ENCODE measurements at places on chromosomes 2 and 18. TPM values are rescaled to one million over a fixed set of nuclear protein-coding genes. Genes with fewer than 3 reads are reported as not detected.
A peak's percentile ranks its signal among the peaks of the same experiment; 100 is the strongest.

Gene SLC25A12
- 26.0 TPM for total RNA-seq

- no peak for DNase-seq
- no peak overlapping the region for H3K27ac ChIP-seq
- no peaks in the 10 kb centered on the region for H3K4me1 ChIP-seq
- H3K36me3 ChIP-seq = no peaks in the 10 kb centered on the region
- H3K4me3 ChIP-seq = no peak overlapping the region
These were observed 254.9 kb downstream of the PAX3 start for GRCh38 chr2:222043897-222044296.

- H3K36me3 ChIP-seq = no peaks in the 10 kb centered on the region
- H3K4me3 ChIP-seq = no peak overlapping the region
- H3K27ac ChIP-seq = no peak overlapping the region
These were observed 756.6 kb upstream of the CELF4 start for GRCh38 chr18:38322206-38322605.

- no peaks in the 10 kb centered on the region for H3K27me3 ChIP-seq
- no peaks in the 10 kb centered on the region for H3K36me3 ChIP-seq
- H3K4me1 ChIP-seq = no peaks in the 10 kb centered on the region
- H3K27ac ChIP-seq = no peak overlapping the region
These were observed 377.4 kb downstream of the ALK start for GRCh38 chr2:29544031-29544430.

Gene MGAT4A
- 20.6 TPM for total RNA-seq

DNA sequence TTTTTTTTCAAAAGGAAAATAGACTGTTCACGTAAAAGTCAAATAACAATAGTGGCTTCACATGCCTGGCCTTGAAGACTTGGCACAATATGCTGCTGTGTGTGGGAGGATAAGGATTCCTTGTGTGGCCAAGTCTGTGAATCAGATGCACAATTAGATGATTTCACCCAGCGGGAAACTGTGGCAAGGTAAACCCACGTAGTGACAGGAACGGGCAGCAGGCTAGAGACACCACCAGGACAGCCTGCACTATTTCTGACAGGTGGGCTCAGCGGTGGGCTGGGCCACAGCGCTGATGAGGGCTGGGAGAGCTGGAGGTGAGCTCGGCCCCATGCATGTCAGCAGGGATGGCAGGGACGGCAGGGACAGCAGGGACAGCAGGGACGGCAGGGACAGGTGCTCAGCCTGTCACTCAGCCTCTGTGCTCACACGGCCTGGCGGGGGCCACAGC lies 21.6 kb downstream of the SNORC start:
- no peak overlapping the region for H3K27ac ChIP-seq
- H3K27me3 ChIP-seq = no peaks in the 10 kb centered on the region
- H3K36me3 ChIP-seq = no peaks in the 10 kb centered on the region
- no peak overlapping the region for H3K4me3 ChIP-seq
- no peak for DNase-seq
- peaks cover 7% of the 10 kb centered on the region for H3K4me1 ChIP-seq

Gene FAM168B
- 56.7 TPM for total RNA-seq

- H3K27me3 ChIP-seq = no peaks in the 10 kb centered on the region
- H3K4me3 ChIP-seq = no peak overlapping the region
- no peaks in the 10 kb centered on the region for H3K36me3 ChIP-seq
- no peaks in the 10 kb centered on the region for H3K4me1 ChIP-seq
These were observed 78.9 kb downstream of the MYT1L start for GRCh38 chr2:2252179-2252578.

- DNase-seq = no peak
- no peaks in the 10 kb centered on the region for H3K4me1 ChIP-seq
- H3K4me3 ChIP-seq = no peak overlapping the region
- H3K27ac ChIP-seq = no peak overlapping the region
These were observed 68.1 kb upstream of the SULT1C3 start for GRCh38 chr2:108171657-108172056.

- H3K27me3 ChIP-seq = no peaks in the 10 kb centered on the region
- H3K27ac ChIP-seq = peak overlapping the region; percentile 86
- peak overlapping the region; percentile 100 for H3K4me3 ChIP-seq
- H3K4me1 ChIP-seq = peaks cover 36% of the 10 kb centered on the region
These were observed 1.0 kb upstream of the ROCK1 start for GRCh38 chr18:21112543-21113105.

GRCh38 chr18:35736696-35737095 lies 155.2 kb downstream of the GALNT1 start:
- DNase-seq = no peak
- no peaks in the 10 kb centered on the region for H3K27me3 ChIP-seq
- H3K4me1 ChIP-seq = no peaks in the 10 kb centered on the region
- no peak overlapping the region for H3K4me3 ChIP-seq

Gene IL1R1
- total RNA-seq = 79.6 TPM

- H3K36me3 ChIP-seq = no peaks in the 10 kb centered on the region
- no peaks in the 10 kb centered on the region for H3K4me1 ChIP-seq
- no peaks in the 10 kb centered on the region for H3K27me3 ChIP-seq
- DNase-seq = no peak
- no peak overlapping the region for H3K27ac ChIP-seq
These were observed 132.2 kb downstream of the AKAIN1 start for GRCh38 chr18:5064841-5065370.

GRCh38 chr2:179181002-179181401 lies 83.6 kb downstream of the SESTD1 start:
- H3K4me1 ChIP-seq = no peaks in the 10 kb centered on the region
- H3K27me3 ChIP-seq = no peaks in the 10 kb centered on the region
- no peak overlapping the region for H3K27ac ChIP-seq
- DNase-seq = no peak
- H3K4me3 ChIP-seq = no peak overlapping the region

Gene DTNA
- total RNA-seq = 18.4 TPM

Gene GALNT3
- 7.4 TPM for total RNA-seq

DNA sequence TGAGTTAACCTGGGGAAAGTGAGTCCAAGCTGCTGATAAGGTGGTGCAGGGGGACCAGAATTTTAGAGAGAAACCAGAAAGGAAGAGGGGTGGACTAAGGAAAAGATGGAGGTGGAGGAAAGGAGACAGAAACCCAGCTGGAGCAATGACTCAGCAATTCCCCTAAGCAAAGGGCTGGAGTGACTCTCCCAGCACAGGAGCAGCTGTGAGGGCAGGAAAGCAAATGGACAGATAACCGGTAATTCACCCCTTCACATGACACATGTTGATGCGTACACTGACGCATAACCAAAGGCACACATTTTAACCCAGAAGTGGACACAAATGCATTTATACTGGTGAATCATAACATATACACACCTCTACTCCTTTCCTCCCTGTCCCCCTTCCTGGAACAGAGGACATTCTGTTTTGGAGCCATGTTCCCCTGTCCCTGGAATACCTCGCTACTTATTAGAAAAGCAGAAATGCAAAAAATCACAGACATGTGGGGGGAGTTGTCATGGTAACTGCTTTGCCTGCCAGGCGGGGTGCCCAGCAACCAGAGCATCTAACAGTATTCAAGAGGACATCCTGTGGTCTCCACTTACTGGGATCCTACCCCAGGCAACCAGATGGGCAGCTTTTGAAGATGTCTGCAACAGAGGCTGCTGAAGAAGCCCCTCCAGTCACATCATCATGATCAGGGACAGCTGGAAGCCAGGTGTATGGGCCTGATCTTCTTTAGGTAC lies 4.7 kb downstream of the CDK5R2 start:
- H3K4me1 ChIP-seq = peaks cover 8% of the 10 kb centered on the region
- peaks cover 9% of the 10 kb centered on the region for H3K27me3 ChIP-seq
- no peak overlapping the region for H3K27ac ChIP-seq
- no peak for DNase-seq
- H3K4me3 ChIP-seq = no peak overlapping the region

Gene TUBA3E
- total RNA-seq = not detected

DNA sequence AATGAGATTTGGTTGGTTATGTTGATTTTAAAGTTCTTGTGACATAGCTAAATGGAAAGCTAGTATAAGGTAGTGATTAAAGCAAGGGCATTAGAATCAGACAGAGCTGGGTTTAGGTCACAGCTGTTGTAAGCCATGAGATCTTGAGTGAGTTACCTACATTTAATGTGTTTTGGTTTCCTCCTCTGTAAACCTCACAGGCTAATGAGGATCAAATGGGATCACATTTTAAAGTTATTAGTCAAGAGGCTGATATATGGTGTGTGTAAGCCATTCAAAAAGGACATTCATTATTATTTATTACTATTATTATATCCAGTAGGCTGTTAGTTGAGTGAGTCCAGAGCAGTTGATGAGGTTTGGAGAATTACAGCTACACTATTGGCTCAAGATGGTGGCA lies 416.2 kb downstream of the IRS1 start:
- no peaks in the 10 kb centered on the region for H3K27me3 ChIP-seq
- H3K36me3 ChIP-seq = no peaks in the 10 kb centered on the region
- no peaks in the 10 kb centered on the region for H3K4me1 ChIP-seq
- no peak overlapping the region for H3K4me3 ChIP-seq
- no peak overlapping the region for H3K27ac ChIP-seq

GRCh38 chr2:54259413-54260240 lies 3.6 kb upstream of the TSPYL6 start:
- H3K4me3 ChIP-seq = no peak overlapping the region
- H3K27ac ChIP-seq = no peak overlapping the region
- DNase-seq = no peak
- H3K36me3 ChIP-seq = no peaks in the 10 kb centered on the region

Gene CTIF
- 35.1 TPM for total RNA-seq

Gene CMPK2
- 5.6 TPM for total RNA-seq

Gene ALPG
- not detected for total RNA-seq

DNA sequence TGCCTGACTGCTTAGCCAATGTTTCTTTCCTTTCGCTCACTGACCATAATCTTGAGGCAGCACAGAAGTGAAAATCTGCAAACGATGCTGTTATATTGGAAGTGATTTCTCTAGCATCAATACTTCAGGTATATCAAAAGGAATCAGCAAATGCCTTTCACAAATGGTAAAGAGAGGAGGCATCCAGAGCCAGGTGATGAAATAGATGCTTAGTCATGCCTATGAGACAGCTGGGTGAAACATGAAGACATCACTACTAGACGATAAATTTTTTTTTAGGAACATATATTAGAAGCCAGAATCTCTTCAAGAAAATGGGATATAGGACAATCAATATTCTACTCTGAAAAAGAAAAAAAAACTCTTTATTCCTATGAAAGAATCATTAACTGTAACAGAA lies 249.2 kb upstream of the SLC39A10 start:
- no peaks in the 10 kb centered on the region for H3K4me1 ChIP-seq
- no peak overlapping the region for H3K4me3 ChIP-seq
- DNase-seq = no peak
- H3K27ac ChIP-seq = no peak overlapping the region

Gene SERPINB13
- 131 TPM for total RNA-seq

GRCh38 chr18:68263481-68263880 lies 451.4 kb downstream of the TMX3 start:
- no peaks in the 10 kb centered on the region for H3K36me3 ChIP-seq
- no peaks in the 10 kb centered on the region for H3K27me3 ChIP-seq
- H3K27ac ChIP-seq = no peak overlapping the region
- H3K4me3 ChIP-seq = no peak overlapping the region
- no peaks in the 10 kb centered on the region for H3K4me1 ChIP-seq

GRCh38 chr2:60510713-60511112 lies 42.7 kb downstream of the BCL11A start:
- H3K4me1 ChIP-seq = peaks cover 32% of the 10 kb centered on the region
- H3K27me3 ChIP-seq = no peaks in the 10 kb centered on the region
- no peak overlapping the region for H3K27ac ChIP-seq
- no peaks in the 10 kb centered on the region for H3K36me3 ChIP-seq
- DNase-seq = no peak
- no peak overlapping the region for H3K4me3 ChIP-seq

DNA sequence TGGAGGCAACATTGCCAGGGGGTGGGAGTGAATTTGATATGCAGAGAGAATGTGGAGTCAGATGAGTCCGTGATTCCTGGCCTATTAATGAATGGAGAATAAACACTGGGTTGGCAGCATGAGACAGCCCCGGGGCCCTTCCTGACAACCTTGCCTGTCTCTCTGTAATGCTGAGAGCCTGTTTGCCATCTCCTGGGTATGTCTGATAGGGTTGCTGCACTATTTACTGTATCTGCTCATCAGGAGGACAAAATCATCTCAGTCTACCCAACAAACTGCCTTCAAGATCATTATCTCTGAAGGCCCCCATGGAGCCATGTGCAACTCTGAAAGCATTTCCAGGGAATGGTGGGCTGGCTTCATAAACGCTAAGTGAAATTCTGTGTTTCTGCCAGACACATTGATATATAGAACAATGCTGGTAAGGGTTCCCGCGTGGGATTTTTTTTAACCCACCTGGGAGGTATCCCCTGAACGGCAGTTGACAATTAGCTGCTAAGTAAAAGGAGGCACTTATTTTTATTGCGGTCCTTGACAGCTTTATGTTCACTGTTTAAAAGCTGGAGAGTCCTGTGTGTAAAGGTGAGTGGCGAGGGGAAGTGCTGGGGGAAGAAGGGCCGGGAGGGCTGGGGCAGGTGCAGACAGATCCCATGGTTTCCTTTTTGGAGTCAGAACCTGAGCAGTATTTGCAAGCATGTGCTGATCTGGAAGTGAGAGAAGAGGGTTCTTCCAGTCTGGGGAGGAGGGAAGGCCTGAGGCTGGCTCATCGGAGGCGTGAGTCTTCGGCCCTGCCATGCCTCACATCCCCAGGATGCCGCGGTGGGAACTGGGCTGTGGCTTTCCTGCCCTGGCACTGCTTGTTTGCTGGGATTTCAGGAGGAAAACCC lies 64.8 kb downstream of the ARHGAP25 start:
- H3K27me3 ChIP-seq = no peaks in the 10 kb centered on the region
- H3K4me1 ChIP-seq = peaks cover 26% of the 10 kb centered on the region
- peak overlapping the region; percentile 27 for H3K27ac ChIP-seq
- no peak for DNase-seq

GRCh38 chr2:38075507-38076151 lies at the start of gene CYP1B1:
Gene CYP1B1 (minus strand): TSS chr2:38076151. CDS start chr2:38075388, 763 bp downstream.
- H3K36me3 ChIP-seq = no peaks in the 10 kb centered on the region
- peak within 1 kb of the TSS; percentile 84 for H3K27ac ChIP-seq
- H3K4me1 ChIP-seq = peaks cover 44% of the 10 kb centered on the region
- H3K27me3 ChIP-seq = no peaks in the 10 kb centered on the region

Gene SETBP1
- 38.1 TPM for total RNA-seq

DNA sequence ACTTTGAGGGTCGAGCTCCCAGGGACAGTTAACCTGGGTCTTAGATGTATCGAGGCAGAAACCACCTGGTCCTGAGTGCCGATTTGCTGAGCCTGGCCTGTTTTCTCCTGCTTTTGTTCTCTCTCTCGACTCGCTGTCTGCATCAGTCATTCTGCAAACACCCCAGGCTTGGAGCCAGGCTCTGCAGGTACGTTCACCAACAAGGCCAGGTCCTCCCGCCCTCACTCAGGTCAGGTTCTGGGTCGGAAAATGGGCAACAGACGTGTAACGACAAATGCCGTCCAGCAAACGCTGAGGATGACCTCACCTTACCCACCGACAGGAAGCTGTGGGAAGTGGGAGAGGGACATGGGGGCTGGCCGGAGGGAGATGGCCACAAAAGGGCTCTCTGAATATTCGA lies 57.7 kb upstream of the PXDN start:
- DNase-seq = no peak
- no peaks in the 10 kb centered on the region for H3K4me1 ChIP-seq
- no peaks in the 10 kb centered on the region for H3K27me3 ChIP-seq
- no peak overlapping the region for H3K4me3 ChIP-seq
- no peaks in the 10 kb centered on the region for H3K36me3 ChIP-seq
- no peak overlapping the region for H3K27ac ChIP-seq

- no peak overlapping the region for H3K4me3 ChIP-seq
- H3K27me3 ChIP-seq = no peaks in the 10 kb centered on the region
- no peak overlapping the region for H3K27ac ChIP-seq
- no peaks in the 10 kb centered on the region for H3K36me3 ChIP-seq
- DNase-seq = no peak
- H3K4me1 ChIP-seq = no peaks in the 10 kb centered on the region
These were observed 42.0 kb upstream of the EML6 start for GRCh38 chr2:54681416-54681815.

All from vagina (tissue), 2 donors.